Activated naive CD8-positive, alpha-beta T cell treated with anti-CD3 and anti-CD28 coated beads, Interleukin-2, amount 10 ng/mL, durations not matched to agents 7 days and 5 days (primary cell): ENCODE measurements at places on chromosomes 4 and X. TPM values are rescaled to one million over a fixed set of nuclear protein-coding genes. Genes with fewer than 3 reads are reported as not detected.

Gene FAM9C
- not detected for total RNA-seq

Gene STATH
- total RNA-seq: not detected

Gene USP38
- total RNA-seq: 24.2 TPM

Gene SLC9B1
- 2.5 TPM for total RNA-seq

Gene TIGD4
- 0.47 TPM for total RNA-seq

Gene UNC5C
- total RNA-seq: not detected

Gene PNMA6A
- total RNA-seq: 0.97 TPM

Gene HMGN5
- total RNA-seq: 2.2 TPM

Gene PCDH19
- total RNA-seq: not detected

Gene SPINK2
- total RNA-seq: 9.8 TPM

Gene FHIP1A
- total RNA-seq: 0.45 TPM

Gene RTL3
- not detected for total RNA-seq

Gene ZNF630
- 3.7 TPM for total RNA-seq

Gene AFF2
- 0.42 TPM for total RNA-seq

Gene SHROOM4
- not detected for total RNA-seq

Gene INTS12
- total RNA-seq: 20.3 TPM

Gene RAPGEF2
- total RNA-seq: 24.1 TPM

Gene C4orf50
- total RNA-seq: 0.43 TPM

Gene CHRNA9
- 0.55 TPM for total RNA-seq

Gene MEPE
- not detected for total RNA-seq

Gene MAGEB10
- total RNA-seq: not detected

Gene AREG
- not detected for total RNA-seq

Gene TMSB15B
- 10.1 TPM for total RNA-seq

Gene MSX1
- not detected for total RNA-seq

Gene PPEF2
- 0.17 TPM for total RNA-seq
